ENCODE measurements at places on chromosomes 11 and 22. TPM values are rescaled to one million over a fixed set of nuclear protein-coding genes. Genes with fewer than 3 reads are reported as not detected.

DDX6 gene
- 128 TPM for total RNA-seq

APOBEC3B gene
- 9.7 TPM for total RNA-seq

INS gene
- total RNA-seq = not detected

OVOL1 gene
- under 0.01 TPM for total RNA-seq

MS4A3 gene
- not detected for total RNA-seq

KCNE3 gene
- 0.52 TPM for total RNA-seq

ST3GAL4 gene
- total RNA-seq = 33.9 TPM

LMF2 gene
- total RNA-seq = 68.0 TPM

KRTAP5-11 gene
- not detected for total RNA-seq

OR8D4 gene
- not detected for total RNA-seq

NFAM1 gene
- not detected for total RNA-seq

DEUP1 gene
- not detected for total RNA-seq

PAMR1 gene
- 22.2 TPM for total RNA-seq

PKDREJ gene
- total RNA-seq = not detected

YIF1A gene
- 167 TPM for total RNA-seq

DRICH1 gene
- total RNA-seq = not detected

SYT7 gene
- total RNA-seq = 1.5 TPM

NCR3LG1 gene
- 5.3 TPM for total RNA-seq

TREH gene
- total RNA-seq = not detected

VSIG2 gene
- 1.3 TPM for total RNA-seq

FBLN1 gene
- total RNA-seq = 113 TPM

ART1 gene
- not detected for total RNA-seq

SRPRA gene
- total RNA-seq = 112 TPM

CCDC116 gene
- total RNA-seq = 0.16 TPM

KCNQ1 gene
- not detected for total RNA-seq

SAC3D1 gene
- total RNA-seq = 6.7 TPM

KDM4E gene
- total RNA-seq = not detected

FGF19 gene
- not detected for total RNA-seq

SLC22A8 gene
- total RNA-seq = not detected

C11orf86 gene
- not detected for total RNA-seq

AQP11 gene
- total RNA-seq = 0.65 TPM

SEZ6L gene
- total RNA-seq = not detected
